ENCODE measurements at places on chromosomes 3 and 15.

- DNase-seq: no peak
These were observed 10.6 kb downstream of the RPS27L start for GRCh38 chr15:63146684-63147083.

- no peak for DNase-seq
These were observed 204.6 kb upstream of the NR2F2 start for GRCh38 chr15:96125721-96126415.

DNA sequence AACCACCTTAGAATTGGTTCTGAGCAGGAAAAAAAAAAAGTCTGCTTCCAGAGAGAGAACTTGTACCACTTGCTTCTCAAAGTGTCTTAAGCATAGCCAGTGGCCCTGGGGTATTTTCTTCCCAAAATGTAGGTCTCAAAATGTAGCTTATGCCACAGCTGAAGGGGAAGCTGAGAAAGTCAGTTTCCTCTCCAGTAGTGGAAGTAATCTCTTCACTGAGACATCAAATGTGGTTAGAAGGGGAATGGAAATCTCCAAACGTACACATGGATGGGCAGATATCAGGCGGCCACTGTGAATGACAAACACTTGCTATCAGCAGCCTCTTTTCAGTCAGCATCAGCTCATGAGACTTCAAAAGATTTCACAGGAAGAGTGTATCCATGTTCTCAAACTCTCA is 841.2 kb downstream of the TUSC7 start:
- no peak for DNase-seq

- DNase-seq: no peak
These were observed 31.8 kb downstream of the FSTL1 start for GRCh38 chr3:120418866-120419490.

DNA sequence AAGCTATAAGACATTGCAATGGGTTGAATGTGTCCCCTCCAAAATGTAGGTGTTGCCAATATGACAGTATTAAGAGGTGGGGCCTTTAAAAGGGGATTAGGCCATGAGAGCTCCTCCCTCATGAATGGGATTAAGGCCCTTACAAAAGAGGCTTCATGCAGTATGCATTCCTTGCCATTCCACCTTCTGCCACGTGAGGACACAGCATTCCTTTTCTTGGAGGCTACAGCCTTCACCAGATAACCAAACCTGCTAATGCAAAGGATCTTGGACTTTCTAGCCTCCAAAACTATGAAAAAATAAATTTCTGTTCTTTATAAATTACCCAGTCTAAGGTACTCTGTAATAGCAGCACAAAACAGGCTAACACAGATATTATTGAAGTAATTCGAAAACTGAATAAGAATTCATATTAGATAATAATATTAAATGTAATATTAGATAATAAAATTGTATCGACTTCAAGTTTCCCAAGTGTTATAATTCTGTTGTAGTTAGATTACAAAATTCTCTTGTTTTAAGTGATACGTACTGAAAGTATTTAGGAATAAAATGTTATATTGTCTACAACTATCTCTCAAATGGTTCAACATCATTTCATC is 29.4 kb upstream of the ATP8B4 start:
- no peak for DNase-seq

DNA sequence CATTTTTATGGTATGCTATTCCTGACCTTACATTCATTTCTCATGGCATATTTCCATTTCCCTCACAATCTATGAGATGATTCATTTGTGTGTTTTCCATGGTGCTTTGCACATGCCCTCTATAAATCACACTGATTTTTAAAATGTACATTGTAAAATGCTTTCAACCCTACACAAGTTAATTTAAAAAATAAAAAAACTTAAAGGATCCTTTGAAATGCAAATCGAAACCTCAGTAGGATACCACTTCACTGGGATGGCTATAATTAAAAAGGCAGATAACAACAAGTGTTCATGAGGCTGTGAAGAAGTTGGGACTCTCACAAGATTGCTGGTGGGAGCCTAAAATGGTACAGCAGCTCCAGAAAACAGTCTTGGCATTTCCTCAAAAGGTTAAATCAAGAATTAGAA is 83.5 kb downstream of the FMN1 start:
- DNase-seq: no peak

DNA sequence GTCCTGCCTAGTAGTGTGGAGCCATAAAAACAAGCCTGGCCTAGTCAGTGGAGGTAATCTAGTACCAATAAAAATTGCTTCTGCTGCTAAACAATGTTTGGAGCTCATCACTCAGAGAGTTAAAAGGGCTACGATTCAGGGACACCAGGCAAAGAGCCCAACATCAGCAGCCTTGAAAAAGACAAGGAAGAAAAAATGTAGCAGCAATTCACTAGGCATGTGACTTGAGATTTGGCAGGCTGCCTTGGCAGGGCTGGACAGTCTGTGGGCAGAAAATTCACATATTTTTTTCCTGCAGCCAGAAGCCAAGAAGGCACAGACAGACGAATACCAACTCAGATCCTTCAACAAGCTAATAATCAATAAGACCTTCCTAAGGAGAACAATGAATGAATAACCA is 47.2 kb downstream of the IGSF11 start:
- no peak for DNase-seq

DNA sequence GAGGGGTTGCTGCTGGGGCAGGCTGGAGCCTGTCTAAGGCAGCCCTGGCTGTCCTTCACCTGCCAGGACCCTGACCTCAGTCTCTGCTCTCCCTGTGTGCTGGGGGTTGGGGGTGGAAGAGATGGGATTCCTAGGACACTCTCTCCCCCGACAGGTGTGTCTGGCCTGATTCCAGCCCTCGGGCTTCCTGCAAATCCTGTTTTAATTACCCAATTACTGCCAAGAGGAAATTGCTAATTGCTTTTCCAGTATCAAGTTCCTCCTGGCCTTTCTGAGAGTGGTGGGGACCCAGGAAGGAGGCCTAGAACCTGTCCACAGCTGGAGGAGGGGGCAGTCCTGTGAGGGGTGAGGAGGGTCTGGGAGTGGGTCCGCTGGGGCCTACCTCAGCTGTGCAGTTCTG is 15.8 kb downstream of the PLXNA1 start:
- DNase-seq: no peak

DNA sequence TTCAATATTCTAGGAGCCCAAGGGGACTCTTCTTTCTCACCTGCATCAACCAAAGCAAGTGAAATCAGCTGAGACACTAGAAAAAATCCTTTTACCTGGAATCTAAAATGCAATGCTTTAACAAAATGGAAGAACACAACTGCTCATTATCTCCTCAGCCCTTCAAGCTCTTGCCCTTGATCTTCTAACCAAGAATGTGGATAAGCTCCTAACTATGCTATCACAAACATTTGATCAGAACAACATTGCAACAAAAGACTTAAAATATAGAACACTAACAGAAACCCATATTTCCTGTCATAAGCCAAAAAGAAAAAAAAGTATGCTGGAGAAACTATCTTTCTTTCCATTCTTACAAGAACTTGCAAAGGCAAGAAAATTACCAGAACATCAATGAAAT is 12.6 kb downstream of the RBM15B start:
- DNase-seq: no peak

DNA sequence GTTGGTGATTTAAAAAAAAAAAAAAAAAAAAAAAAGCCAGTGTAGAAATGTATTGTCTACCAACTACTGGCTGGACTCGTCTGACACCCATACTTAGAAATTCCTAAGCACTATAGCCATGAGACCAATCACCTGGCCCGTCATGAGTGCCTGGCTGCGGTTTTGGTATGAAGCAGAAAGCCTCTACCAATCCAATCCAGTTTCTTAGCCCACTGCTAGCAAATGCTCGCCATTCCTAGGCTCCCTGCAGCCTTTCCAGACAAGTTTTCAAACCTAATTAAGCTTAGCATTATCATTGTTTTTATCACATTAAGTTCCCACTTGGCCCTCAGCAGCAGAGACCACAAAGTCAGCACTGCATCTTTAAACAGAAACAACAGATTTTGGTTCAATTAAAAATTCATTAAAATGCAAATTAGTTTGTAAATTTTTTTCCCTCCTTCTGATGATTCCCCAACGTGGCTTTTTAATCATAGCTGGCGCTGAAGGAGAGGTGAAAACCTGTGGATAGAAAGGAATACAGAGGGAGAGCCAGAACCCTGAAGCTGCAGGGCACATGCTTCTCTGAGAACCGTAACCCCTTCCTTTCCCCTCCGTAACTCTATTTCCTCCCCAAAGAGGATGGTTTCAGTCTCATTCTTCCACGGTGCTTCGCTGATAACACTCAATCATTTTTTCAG is 32.2 kb upstream of the ST8SIA2 start:
- DNase-seq: no peak

DNA sequence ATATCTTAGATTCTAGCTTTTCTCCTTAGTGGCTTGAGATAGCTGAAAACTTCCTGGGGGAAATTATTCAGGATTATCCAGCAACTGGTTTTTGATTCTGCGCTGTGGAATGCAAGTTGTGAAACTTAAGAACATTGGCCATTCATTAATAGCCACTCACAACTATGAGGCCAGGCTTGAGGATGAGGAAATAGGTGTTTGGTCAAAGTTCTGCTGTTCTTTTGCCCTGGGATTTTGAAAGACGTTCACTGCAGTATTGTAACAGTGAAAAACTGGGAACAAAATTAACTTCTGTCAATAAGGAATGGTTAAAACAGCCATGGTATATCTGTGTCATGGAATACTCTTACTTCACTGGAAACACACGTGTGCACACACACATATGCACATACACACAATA is 44.1 kb downstream of the CTXND1 start:
- DNase-seq: no peak

DNA sequence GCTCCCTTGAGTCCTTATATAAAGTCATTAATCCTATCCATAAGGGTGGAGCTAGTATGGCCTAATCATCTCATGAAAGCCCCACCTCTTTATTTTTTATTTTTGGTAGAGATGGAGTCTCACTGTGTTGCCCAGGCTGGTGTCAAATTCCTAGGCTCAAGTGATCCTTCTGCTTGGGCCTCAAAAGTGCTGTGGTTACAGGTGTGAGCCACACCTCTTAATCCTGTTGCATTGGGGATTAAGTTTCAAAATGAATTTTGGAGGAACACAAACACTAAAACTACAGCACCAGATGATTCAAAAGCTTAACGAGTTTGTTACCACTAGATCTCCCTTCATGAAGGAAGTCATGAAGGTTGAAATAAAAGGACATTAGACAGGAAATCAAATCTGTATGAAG is 27.7 kb downstream of the RAB7A start:
- DNase-seq: no peak
